Kidney capillary endothelial cell (primary cell): ENCODE measurements at places on chromosomes 5 and 9.
A peak's percentile ranks its signal among the peaks of the same experiment; 100 is the strongest.

GRCh38 chr5:33973271-33973670, 11.2 kb downstream of the SLC45A2 start:
- no peak for DNase-seq

GRCh38 chr5:155475318-155475717, 461.8 kb downstream of the KIF4B start:
- no peak for DNase-seq

GRCh38 chr5:160556846-160557245, 135.2 kb downstream of the PTTG1 start:
- DNase-seq = no peak

- DNase-seq = no peak
Observed at GRCh38 chr5:156949424-156949823, 13.6 kb downstream of the TIMD4 start.

- DNase-seq = no peak
Observed at GRCh38 chr9:134390947-134391318, 64.7 kb downstream of the RXRA start.

- no peak for DNase-seq
Observed at GRCh38 chr5:147985608-147986007, 78.2 kb upstream of the SPINK5 start.

DNA sequence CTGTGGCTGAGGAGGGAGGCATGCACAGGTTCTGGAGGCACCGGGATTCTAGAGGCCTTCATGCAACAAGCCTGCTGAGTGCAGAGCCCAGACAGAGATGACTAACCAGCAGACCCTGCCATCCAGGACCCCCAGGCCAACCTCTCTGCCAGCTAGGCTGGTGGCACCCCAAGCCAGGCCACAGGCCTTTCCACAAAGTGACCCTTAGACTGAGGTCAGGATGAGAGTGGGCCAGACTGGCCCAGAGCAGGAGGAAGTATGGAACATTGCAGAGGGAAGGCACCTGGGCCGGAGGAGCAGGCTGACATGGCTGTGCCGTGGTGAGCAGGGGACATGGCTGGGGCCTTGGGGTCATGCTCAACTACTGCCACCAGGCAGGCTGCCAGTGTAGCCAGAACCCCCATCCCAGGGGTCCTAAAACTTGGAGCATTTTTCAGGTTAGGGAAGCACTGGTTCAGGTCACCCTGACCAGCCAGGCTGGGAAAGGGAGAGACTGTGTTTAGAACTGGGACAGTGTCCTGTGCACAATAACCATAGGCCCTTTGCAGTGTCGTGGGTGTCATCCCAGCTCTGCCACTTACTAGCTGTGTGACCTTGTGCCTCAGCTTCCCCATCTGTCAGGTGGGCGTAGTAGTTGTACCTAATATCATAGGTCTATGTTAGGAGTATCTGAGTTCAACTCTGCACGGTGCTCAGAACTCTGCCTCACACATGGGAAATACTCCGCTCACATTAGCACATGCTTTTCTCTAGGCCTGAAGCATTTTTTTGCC, 17.3 kb downstream of the TCF7 start:
- no peak for DNase-seq

DNA sequence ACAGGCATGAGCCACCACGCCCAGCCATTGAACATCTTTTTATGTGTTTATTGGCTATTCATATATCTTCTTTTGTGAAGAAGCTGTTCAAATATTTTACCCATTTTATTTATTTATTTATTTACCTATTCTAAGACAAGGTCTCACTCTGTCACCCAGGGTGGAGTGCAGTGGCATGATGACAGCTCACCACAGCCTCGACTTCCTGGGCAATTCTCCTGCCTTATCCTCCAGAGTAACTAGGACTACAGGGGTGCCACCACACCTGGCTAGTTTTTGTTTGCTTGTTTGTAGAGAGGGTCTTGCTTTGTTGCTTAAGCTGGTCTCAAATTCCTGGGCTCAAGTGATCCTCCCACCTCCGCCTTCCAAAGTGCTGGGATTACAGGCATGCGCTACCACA, 33.5 kb downstream of the NAIF1 start:
- DNase-seq = no peak

GRCh38 chr5:67435032-67435431, 238.4 kb upstream of the CD180 start:
- no peak for DNase-seq

GRCh38 chr9:68966496-68966944, 47.4 kb downstream of the PRKACG start:
- no peak for DNase-seq

DNA sequence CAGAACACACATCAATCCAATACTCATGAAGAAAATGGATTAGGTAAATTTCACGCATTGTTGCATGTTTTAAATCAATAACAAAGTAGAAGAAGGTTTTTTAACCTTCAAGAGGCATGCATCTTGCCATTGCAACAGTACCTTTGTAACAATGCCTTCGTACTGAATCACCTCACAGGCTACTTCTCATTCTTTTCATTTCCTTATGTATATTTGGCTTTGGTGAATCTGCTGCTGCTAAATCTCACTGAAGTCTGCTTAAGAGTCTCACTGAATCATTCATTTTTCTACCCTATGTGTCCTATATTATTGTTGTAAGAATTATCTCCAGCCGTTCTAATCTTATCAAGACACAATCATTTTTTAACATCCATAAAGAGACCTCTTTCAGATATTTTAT, 152.5 kb downstream of the CDH10 start:
- no peak for DNase-seq

- DNase-seq = no peak
Observed at GRCh38 chr5:119309326-119309725, 46.5 kb upstream of the TNFAIP8 start.

- no peak for DNase-seq
Observed at GRCh38 chr5:151925340-151925739, 689 bp upstream of the GLRA1 start.

DNA sequence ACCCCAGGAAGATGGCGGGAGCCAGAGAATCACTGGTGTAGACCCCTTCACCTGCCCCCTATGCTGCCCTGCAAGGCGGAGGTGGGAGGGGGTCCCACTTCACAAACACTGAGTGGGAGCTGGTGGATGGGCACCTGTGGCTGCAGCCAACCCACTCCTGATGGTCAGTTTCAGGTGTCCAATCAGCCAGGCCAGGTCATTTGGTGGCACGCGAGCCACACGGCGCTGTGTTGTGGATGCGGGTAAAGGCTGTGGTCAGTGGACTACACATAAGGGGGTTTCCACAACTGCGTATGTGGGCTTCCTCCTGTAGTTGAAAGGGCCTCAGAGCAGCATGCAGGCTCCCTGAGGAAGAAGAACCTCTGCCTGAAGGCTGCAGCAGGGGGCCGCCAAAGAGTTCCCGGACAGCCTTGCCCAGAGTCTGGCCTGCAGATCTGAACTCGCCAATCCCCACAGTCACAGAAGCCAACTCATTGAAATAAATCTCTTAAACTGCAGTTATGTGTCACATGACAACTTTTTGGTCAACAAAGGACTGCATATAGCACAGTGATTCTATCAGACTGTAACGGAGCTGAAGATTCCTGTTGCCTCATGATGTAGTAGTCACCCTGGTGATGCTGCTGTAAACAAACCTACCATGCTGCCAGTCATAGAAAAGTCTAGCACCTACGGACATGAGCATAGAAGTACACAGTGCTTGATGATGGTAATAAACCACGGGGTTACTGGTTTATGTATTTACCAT, 284.7 kb upstream of the IRX2 start:
- no peak for DNase-seq

DNA sequence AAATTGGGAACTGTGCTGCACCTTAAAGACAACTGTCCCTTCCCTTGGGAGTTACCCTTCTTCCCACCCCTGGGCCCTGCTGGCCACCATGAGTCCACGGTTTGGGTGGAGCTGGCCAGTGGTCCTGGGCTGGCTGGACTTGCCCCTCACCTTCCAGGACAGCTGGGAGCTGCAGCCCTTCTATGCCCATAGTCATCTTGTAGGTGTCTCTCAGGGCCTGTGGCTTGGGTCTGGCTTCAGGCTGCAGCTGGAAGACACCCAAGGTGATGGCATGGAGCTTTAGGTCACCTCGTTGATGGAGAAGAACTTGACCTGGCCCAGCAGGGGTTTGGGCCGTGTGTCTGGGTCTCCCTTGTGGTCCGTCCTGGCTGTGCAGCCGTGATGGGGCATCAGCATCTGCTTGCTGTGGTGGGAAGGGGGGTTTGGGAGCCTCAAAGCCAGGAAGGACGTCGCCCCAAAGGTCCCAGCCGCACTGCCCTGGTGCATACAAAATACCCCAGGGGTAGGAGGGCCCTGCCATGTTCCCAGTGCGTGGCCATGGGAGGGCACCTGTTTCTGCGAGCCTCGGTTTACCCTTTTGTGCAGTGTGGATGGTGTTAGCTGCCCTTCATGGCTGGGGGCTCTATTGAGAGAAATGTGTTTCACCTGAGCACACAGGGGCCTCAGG, 8.9 kb downstream of the WNK2 start:
- no peak for DNase-seq

DNA sequence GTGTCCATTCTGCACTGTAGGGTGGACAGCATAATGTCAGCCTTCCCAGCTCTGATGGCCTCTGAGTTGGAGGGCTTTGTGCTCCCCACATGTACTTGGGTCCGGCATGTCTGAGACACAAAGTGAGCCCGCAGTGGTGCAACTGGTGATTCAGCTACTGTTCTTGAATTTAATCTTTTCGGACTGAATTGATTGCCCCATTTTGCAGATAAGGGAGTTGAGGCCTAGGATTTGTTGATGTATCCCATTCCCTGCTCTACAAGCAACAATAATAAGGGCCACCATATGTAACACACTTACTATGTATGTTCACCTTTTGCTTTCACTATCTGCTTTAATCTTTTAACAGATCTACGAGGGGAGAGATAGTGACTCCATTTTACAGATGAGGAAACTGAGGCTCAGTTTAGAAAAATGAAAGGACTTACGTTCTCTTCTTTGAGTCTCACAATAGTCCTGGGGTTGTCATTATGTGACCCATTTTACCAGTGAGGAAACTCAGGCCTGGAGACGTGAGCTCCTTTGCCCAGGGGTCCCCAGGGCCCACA, 4.5 kb downstream of the GSN start:
- DNase-seq = no peak

DNA sequence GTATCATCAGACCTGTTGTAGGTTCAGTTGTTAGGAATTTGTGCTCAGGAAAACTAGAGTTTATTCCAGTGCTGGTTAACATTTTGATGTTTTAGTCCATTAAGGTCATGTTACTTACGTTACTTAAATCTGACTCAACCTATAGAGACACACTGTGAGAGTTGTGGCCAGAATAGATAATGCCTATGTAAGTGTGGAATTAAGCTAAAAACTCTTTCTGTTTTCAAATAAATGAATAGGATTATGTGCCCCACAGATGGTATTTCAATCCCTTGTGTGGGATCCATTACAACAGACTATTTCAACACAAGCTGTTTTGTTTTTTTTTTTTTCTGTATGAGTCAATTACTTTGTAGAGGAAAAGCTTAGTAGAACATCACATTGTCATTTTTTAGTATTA, 68.1 kb downstream of the MEGF10 start:
- no peak for DNase-seq

GRCh38 chr9:74576176-74576575, 79.0 kb downstream of the RORB start:
- DNase-seq = no peak

DNA sequence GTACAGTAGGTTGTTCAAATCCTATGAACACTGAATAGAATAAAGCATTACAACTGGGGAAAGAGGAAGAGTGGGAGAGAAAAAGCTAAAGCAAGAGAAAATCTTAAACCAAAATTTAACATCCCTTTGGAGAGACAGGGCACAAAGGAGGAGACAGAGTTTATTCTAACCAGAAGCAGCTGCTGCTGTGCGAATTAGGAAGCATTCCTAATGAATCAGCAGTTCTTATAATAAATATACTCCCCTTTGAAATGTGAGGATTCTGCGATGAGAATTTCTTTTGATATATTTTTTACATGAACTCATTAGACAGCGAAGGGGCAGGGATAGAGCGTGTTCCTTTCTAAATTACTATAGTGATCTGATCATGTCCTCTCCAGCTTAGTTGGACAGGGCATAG, 233.4 kb downstream of the DENND1A start:
- DNase-seq = no peak

DNA sequence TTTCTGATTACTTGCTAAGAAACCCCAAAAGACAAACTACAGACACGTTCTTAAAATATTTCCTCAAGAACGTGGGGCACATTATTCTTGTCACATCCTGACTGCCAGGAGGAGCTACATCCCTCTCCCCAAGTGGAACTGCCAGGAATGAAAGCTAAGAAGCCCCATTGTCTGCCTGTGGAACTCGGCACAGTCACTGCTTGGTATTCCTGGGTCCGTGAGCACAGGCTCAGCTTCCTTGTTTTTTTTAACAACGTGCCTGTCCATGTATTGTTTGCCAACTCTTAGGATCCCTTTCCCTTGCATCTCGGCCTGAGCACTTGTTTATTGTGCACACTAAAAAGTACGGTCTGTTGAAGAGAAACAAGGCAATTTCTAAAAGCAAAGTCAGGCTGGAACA, 47.0 kb upstream of the SELENOP start:
- DNase-seq = no peak

DNA sequence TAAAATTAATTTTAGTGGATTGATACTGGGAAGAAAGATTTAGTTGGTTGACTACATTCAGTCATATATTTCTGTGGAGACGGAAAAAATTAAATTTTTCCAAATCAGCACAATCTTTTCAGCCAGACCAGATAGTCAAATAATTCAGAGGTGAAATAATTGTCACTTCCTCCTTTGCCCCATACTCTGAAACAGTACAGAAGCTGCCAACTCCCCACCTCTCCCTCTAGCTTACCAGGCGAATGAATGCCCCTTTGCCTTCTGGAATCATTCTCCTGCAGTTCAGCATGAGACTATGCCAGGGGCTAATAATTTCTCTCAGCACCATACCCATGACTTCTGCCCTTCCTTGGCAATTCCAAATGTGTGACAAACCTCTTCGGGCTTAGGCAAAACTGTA, 43.5 kb downstream of the EBF1 start:
- no peak for DNase-seq

DNA sequence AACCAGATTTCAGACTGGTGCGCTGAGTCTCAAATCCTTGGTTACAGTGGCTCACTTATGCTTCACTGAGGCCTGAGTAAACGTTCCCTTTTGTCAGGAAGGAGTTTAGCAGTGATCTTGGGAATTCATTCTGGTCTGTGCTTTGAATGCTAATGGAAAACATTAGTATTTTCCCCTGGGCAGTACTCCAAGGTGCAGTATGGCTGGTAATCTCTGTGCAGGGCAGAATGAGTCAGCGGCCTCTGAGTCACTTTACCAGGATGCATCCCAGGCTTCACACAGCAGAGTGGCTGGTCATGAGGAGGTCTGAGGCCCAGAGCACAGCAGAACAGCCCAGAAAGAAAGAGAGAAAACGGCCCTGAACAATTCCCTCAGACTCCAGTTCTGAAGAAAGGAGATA, 54.0 kb downstream of the PCA3 start:
- peak; percentile 87 for DNase-seq

DNA sequence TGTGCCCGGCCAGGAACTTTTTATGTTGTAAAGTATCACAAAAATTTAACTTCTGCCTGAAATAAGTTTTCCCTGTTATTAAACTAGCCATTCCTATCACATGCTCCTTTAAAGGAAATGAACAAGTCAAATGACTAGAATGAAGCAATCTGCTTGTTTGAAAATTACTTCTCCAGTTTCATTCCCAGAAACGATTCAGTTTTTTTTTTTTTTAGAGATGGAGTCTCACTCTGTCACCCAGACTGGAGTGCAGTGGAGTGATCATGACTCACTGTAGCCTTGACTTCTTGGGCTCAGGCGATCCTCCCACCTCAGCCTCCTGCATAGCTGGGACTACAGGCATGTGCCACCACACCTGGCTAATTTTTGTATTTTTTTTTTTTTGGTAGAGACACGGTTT, 13.3 kb upstream of the GNG10 start:
- no peak for DNase-seq
